ENCODE measurements at places on chromosomes 1 and 21.

DNA sequence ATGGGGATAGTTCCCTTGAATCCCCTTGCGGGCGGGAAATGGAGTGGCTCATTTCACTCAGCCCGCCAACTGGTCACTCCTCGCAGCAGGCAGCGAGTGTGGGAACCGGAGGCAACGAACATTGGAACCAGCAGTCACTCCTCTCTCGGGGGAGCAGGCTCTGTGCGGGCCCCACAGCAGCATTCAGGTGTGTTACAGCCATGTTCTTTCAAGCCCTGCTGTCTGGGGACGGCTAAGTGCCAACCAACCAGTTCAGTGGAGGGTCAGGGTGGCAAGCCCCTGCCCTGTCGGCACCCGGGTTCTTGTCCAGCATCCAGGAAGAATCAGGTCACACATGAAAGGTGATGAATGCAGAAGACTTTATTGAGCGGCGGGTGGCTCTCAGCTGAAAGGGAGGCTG, 370.5 kb downstream of the NUF2 start:
- no peak for DNase-seq

DNA sequence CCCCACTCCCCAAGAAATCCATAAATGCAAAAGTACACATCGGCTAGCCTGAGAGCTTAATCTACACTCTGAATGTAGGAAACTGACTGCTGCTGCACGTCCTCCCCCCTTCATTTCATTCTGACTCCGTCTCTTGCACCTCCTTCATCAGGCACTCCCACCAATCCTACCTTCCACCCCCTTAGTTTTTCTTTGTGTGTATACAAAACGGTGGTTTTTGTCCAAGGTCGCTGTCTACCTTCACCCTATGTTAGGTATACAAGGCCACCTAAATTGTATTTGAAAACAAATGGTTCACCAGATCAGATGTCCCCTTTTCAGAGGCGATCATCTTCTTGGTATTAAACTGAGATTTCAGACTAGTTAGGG, 1.9 kb downstream of the WDR26 start:
- DNase-seq: no peak

GRCh38 chr1:150708595-150708994, 11.6 kb upstream of the GOLPH3L start:
- no peak for DNase-seq

DNA sequence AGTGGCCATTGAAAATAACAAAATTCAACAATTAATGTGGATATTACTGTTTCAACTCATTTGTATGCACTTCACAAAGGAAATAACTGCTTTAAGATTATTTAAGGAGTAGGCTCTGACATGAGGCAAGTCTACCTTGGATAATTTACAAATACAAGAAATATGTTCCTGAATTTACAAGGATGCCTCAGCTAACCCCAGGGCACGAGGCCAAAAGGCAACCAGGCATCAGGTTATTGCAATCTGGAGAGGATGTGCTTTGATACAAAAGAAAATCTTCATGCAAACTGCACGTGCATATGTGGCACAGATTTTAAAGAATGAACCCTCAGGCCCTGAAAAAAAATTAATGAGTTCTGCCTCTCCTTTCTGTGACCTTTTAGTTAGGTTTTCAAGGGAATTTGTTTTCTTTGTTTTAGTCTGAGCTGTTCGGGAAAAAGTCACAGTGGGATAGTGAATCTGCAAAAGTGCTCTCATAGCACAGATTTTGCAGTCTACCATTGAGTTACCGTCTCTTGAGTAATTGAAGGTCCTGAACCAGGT, 1304.2 kb upstream of the ADGRL4 start:
- no peak for DNase-seq

DNA sequence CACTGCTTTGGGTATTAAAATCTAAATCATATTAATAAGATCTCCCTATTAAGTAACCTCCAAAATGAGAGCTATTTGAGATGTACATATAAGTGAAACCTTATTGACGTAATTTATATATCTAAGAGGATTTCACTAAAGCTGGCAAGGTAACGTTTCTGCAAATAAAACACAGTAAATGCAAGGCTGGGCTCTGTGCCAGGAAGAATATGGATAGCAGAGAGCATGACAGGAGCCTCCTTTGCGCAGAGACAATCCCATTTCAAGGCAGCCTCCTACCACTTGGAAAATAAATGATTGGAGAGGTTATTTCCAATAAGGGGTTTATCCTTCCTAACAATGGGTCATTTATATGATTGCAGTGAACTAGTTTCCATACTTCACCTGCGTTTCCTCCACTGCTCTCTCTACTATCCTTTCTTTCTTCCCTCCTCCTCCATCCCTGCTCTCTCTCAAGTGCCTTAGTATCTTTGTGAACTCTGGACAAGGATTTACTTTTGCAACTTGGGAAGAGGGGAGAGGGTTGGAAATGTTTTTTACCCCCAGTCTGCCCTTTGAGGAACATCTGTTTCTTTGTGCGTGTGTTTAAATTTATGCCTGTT, 3.0 kb upstream of the NFIA start:
- no peak for DNase-seq

GRCh38 chr1:15153184-15153841, at the start of gene TMEM51:
TMEM51 (plus strand) TSS chr1:15153747; CDS start chr1:15215088, 61,341 bp downstream.
- DNase-seq: no peak

DNA sequence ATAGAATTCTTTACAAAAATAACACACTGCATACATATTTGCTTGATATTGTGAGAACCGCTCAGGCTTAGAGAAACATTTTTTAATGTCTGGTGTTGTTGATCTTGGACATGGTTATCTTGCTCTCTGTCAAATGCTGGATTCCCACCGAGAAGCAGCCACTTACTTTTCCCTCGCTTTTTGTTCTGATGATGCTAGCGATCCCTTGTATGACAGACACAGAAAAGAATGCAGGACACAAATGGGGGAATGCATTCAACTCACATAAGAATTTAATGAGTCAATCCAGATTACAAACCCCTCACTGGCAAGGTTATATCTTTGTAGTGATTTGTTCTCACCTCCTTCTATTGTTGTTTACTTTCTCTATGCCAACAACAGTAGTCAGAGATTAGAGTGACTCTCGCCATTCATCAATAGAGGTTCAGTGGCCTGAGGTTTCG, 76.8 kb upstream of the AKT3 start:
- no peak for DNase-seq

- DNase-seq: peak; percentile 31
These were observed 791 bp downstream of the USP24 start for GRCh38 chr1:55214212-55214933.

DNA sequence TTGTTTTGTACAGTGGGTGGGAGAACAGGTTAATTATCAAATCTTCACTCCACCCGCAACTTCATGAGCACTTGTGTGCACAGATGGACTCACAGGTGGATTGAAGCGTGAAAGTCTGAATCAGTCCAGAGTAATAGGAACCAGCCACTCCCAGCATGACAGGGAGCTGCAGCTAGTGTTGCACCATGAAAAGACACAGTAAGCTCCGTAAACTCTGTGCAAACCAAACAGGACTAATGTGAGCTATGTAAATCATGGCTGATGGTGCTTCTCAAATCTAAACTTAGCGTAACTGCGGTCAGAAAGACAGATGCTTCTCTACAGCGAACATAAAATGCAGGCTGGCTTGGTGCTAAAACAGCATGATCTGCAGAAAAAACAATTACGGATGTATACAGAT, 114.4 kb downstream of the CENPF start:
- no peak for DNase-seq

DNA sequence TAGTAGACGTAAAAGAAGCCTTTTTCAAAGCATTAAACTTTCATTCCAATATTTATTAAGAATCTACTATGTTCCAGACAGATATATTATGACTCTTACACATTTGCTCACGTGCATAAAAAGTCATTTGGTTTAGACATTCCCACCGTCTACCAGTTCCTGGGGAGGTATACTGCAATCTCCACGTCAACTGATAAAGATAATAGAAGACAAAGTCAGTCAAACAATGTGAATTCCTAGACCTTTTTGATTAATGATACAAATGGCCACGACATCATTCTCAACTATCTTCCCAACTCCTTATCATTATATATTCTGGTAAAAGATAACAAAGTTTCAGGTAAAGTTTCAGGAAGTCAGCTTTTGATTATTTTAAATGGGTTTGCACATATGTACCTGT, 69.0 kb downstream of the SIPA1L2 start:
- no peak for DNase-seq

GRCh38 chr1:96882096-96882495, 160.5 kb downstream of the PTBP2 start:
- no peak for DNase-seq

DNA sequence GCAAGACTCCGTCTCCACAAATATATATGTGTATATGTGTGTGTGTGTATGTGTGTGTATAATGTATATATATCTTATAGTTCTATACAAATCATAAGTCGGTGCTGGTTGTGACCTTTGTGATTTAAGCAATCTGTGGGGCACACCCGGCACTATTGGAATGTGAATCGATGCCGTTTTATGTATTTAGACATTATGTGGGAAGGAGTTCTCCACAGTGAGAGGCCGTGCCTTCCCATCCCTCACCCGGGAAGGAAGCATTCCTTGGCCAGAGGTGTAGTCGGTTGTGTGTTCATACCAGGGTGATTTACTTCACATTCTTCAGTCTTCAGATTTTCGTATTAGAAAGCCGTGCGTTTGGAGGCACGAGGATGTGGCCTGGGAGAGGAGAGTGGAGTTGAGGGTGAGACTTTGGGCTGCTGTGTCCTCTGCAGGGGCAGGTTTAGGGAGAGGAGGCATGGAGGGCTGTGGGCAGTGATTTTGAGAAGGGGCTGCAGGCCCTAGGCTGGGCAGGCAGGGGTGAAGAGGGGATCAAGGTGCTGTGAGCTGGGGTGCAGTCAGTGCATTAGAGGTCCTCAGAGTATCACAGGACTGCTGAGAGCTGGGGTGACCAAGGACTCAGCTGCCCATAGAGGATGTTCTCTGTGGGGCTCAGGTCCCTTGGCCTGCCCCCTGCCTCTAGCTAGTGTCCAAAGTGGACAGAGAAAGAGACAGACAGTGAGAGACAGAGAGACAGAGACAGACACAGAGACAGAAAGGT, 57.7 kb downstream of the TRIM11 start:
- no peak for DNase-seq

GRCh38 chr21:31022306-31022705, 16.0 kb downstream of the KRTAP19-8 start:
- no peak for DNase-seq

GRCh38 chr1:248630551-248630950, 4.3 kb downstream of the OR2T11 start:
- no peak for DNase-seq

DNA sequence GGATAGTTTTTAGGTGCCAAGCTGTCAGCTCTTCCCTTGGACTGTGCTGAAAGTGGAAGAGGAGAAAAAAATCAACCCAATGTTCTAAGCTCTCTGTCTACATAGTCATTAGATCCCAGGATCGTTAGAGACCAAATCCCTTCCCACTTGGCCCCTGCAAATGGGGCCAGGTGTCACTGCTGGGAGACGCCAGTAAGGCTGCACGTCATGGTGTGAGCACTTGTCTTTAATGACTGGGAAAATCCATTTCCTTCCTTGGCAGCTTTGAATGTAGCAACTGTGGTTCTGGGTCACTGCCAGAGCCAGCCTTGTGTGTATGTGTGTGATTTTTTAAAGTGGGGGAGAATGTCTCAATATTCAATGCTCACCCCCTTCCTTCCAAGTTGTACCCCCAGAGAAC, 59.9 kb downstream of the MAN1C1 start:
- no peak for DNase-seq

DNA sequence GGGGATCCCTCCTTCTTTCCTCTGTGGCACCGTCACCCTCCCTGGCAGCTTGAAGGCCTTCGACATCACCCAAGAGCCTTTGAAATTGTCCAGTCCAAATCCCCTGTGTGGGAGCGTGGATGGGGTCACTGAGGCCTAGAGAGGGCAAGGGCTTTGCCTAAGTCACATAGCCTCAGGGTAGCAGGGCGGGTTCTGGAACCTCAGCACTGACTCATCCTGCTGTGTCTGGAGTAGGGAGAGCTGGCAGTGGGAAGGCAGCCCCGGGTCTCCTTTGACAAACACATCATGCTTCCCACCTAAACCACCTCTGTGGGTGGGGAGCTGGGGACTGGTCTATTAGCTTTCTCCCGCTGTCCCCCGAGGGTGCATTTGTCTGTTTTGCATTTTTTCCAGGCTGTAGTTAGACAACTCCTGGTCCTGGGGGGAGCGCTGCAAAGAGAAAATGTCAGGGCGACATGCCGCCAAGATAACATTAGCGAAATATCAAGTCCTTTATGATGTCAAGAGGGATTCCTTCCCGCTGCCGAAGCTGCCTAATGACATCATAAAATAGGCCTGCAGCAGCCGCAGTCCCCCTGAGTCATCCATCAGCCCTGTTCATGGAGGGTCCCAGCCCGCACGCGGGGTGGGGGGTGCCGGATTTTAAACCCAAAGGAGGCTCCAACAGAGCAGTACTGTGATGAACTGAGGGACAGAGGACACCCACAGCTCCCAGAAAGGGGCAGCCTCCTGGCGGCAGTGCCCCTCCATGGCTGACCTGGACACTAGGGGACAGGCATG, 77.0 kb upstream of the POU3F1 start:
- DNase-seq: no peak

GRCh38 chr1:64343823-64344190, 126.1 kb upstream of the CACHD1 start:
- no peak for DNase-seq

DNA sequence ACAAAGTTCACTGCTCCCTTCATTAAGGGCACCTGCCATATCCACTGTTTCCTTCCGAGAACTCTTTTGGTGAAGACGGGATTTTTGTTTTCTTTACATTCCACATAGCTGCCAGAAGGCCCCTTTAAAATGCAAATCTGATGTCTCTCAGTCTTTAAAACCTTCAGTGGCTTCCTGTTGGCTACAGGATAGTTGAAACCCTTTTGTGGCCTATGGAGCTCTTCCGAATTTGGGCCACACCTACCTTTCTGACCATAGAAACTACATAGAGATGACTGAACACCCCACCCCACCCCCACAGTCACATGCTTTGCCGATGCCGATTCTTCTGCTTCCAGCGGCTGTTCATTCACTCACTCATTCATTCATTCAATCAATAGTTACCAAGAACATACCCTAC, 502.6 kb downstream of the KIF26B start:
- no peak for DNase-seq

DNA sequence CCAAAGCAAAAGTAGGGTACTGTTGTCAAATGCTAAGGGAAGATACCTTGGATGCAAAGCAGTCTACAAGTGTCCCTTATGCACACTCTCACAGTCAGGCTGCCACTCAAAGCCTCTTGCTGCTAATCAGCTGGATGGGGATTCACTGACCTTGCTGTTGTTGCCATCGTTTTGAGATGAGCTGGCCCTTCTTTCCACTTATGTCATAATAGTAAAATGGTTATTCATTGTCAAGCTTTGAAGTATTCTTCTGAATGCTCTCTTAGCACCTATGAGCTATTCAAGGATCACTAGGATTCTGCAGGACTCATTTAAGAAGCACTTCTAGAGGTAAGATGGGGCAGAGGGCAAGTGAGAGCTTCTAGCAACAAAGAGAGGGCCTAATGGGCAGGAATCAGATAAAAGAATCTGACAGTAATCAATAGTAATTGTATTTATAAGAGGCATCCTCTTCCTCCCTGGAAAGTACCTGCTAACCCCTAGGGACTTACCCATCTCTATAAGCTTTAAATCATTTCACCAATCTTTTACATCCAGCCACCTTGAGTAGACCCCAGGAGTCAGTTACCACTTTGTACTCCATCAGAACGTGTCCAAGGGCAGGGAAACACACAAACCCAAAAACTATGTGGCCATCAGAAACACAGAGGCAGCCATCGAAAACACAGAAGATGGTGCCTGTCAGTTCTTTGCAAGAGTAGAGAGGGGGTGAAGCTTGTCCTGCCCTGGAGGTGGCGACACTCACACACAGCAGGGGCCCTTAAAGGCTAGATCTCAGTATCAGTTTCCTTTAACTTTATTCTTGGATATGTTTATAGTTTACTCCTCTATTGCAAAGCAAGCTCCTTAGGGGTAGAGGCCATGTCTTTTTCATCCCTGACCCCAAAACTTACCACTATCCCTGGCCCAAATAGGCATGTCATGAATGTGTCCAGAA, 103.7 kb upstream of the NFIA start:
- peak; percentile 2 for DNase-seq
